ENCODE measurements at places on chromosomes 3 and 15.
A peak's percentile ranks its signal among the peaks of the same experiment; 100 is the strongest.

- no peak for DNase-seq
These were observed 1.4 kb upstream of the TMEM87A start for GRCh38 chr15:42274702-42274989.

DNA sequence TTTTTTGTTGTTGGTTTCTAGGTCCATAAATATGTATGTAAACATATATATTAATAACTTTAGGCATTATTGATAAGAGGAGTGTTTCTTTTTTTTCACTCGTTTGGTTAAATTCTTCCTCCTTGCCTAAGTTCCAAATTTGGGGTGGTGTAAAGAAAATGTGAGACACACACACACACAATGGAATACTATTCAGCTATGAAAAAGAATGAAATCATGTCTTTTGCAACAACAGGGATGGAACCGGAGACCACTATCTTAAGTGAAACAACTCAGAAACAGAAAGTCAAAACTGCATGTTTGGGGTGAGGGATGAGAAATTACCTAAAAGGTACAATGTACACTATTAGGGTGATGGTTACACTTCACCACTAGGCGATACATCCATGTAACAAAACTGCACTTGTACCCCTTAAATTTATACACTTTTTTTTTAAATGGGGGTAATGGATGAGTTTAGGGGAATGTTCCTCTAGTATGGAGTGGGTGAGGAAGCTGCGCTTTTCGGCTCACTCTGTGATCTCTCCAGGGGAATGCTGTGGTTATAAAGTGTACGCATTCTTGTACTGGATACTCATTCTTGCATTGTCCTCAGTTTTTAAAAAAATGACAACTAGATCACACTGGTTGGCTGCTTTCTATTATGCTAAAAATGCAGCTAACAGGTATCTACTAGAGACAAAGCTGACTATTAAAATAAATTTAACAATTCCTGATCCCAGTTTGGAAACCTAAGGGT is 50.8 kb upstream of the PPARG start:
- no peak for DNase-seq

DNA sequence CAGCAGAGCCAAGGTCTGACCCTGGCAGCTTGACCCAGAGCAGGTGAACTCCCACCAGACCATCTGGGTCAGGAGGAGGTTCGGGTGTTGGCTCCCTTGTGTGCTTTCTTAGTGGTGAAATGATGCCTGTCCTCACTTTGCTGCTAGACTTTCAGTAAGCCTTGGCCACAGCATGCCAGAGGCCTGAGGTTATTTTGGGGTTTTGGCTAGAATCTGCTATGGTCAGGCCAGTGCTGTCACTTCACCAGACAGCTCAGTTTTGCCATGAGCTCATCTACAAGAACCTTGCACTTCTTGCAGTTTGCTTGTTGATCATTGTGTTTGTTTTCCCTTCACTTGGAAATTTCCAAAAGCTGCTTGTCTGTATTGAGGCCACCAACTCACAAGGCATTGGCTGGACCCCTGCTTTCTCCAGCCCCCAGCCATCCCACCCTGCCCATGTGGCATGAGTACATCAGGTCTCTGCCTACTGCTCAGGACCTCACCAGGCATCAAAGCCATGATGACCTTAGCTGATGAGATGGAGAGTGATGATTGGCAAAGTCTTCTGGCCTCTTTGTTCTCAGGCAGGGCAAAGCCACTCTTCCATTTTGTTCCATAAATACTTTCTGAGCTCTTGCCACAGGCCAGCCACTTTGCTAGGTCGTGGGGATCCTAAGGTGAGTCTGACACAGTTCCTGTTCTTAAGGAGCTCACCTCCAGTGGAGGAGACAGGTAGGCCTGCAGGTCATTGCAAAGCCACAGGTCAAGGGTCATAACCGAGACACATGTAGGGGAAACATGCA is 122.6 kb downstream of the ARNT2 start:
- DNase-seq = no peak

DNA sequence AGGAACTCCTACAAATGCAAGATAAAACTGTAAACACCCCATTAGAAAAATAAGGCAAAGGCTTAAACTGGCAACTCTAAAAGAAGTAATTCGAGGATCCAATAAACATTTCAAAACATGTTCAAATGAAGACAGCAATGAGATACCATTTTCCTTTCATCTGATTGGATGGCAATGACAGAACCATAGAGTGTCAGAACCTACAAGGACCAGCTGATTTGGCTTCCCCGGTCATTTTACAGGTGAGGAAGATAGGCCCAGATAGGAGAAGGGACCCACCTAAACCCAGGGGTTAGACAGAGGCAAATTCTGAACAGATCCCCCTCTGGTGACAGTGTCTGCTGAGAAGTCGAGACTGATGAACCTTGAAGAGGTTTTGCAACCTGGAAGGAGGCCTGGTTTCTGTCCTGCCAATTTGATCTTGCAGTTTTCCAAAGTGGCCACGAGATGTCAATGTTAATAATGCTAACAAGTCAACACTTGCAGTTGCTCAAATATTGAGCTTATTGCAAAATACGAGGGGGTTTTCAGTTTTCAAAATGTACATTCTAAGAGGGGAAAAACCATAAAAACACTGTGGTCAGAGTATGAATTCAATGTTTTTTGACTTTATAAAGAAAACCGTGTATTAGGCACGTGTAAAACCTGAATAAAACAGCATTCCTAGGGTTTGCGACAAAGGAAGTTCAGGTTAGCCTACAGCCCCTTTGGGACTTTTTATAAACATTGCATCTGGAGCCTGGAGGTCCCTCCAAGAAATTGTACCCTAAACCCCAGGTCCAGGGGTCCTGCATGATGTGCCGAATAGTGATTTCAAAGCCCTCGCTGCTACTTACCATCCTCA is 21.5 kb downstream of the CFAP161 start:
- peak; percentile 57 for DNase-seq

DNA sequence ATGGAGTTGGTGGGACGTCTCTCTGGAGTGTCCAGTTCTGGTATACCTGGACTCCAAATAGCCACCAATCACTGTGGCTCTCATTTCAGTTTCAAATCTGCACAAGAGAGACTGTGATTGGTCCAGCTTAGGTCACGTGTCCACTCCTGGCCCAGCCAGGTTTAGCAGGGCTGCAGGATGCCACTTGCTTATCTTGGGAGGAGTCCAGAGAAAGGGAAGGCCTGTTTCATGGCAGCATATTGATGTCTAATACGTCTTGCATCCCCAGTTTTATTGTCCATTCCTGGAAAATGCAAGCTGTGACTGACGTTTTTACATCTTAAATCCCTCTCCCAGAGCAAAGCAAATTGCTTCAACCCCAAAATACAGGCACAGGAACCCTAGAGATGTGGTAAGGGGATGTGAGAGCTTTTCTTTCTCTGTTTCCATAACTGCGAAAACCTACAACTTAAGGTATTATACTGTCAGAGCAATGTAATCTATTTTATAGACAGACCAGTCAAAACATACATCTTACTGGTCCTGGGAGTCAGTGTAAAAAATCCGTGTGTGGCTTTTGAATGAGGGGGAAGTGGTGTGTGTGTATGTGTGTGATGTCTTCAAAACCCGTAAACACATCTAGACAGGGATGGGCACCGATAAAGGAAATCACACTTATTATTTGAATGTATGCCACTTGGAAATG is 274.4 kb downstream of the TLE3 start:
- peak; percentile 58 for DNase-seq

DNA sequence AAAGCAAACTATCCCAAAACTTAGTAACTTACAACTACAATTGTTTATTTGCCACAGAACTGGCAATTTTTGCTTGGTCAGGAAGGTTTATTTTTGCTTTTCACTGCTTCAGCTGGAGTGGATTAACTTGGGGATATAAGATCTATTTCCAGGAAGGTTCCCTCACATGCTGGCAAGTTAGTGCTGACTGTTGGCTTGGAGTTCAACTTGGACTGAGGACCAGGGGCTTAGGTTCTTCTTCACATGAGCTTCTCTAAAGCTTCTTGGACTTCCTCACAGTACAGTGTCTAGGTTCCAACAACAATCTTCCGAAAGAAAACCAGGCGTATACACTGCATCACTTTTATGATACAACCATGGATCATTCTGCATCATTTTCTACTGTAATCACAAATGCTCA is 264.4 kb downstream of the CHL1 start:
- no peak for DNase-seq

DNA sequence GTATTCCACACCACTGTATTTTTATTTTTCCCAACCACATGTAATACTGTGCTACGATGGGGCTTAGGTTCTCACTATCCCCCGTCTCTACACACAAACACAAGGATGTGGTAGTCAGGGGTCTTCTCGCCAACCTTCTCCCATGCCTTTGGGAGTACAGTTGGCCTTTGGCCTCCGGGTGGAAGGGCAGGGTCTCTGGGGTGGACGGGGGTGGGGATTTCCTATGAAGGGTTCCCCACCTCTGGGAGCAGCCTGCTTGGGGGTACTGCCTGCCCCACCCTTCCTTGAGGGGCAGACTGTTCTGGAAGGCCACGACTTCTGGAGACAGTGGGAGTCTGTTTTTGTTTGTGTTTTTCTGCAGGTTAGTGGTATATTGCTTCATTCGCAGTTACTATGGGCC is 21.3 kb upstream of the RAD18 start:
- no peak for DNase-seq

Data from HEK293T (cell line).